Stimulated activated CD4-positive, alpha-beta T cell treated with anti-CD3 and anti-CD28 coated beads, Interleukin-12 subunit alpha, Interleukin-12 subunit beta, amount 100 ng/mL, for 24 hours (primary cell): ENCODE measurements at places on chromosomes 4 and X.

- no peak for DNase-seq
These were observed 167.5 kb upstream of the FRMPD4 start for GRCh38 chrX:11970578-11971359.

- no peak for DNase-seq
These were observed 35.3 kb downstream of the ARFIP1 start for GRCh38 chr4:152815078-152815477.

GRCh38 chrX:72604705-72605104, 32.1 kb upstream of the HDAC8 start:
- no peak for DNase-seq

DNA sequence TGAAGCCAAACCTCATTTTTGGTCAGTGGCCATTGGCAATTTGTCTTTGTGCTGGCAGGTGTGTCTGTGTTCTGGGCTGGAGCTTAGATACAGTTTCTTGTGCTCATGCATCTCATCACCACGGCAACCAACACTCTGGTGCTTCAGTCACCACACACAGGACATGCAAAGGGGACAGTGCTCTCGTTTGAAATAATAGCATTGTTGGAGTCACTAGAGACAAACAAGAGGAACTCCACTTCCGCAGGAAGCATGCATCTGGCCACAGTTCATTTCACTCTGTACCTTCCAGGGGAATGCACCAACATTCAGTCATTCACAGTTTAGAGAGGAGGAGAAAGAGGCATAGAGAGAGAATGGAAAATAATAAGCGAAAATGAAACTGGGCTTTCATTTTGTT, 267.4 kb downstream of the ANK2 start:
- DNase-seq = no peak

GRCh38 chr4:151529187-151529586, 120.2 kb downstream of the FHIP1A start:
- no peak for DNase-seq

GRCh38 chrX:44060221-44060620, 87.0 kb upstream of the NDP start:
- DNase-seq = no peak

GRCh38 chr4:140568507-140569306, at the start of gene UCP1:
Gene UCP1 (minus strand): TSS chr4:140568961. CDS start chr4:140568729, 232 bp downstream.
- no peak for DNase-seq
